ENCODE measurements at places on chromosomes 4 and X.

- DNase-seq = no peak
Measured at GRCh38 chr4:112175840-112176239, 30.6 kb downstream of the FAM241A start.

GRCh38 chrX:119605464-119606279 lies 552 bp downstream of the NKRF start:
- peak; percentile 69 for DNase-seq

- peak; percentile 27 for DNase-seq
Measured at GRCh38 chrX:25290132-25290531, 274.4 kb upstream of the ARX start.

DNA sequence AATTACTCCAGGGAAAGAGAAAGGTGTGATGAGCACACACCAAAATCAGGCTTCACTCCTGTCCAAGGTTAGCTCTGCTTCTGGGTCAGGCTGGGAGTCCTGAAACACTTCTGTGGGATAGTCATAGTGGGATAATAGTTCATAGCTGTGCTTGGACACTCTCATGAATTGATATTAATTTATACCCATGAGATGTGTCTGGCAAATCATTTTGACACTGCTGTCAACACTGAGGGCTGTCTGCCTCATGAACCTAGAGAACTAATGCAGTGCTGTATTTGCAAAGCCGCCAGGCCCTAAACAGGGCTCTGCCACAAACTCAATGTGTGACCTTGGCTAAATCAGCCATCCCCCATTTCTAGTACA lies 24.5 kb upstream of the PGRMC1 start:
- DNase-seq = no peak

DNA sequence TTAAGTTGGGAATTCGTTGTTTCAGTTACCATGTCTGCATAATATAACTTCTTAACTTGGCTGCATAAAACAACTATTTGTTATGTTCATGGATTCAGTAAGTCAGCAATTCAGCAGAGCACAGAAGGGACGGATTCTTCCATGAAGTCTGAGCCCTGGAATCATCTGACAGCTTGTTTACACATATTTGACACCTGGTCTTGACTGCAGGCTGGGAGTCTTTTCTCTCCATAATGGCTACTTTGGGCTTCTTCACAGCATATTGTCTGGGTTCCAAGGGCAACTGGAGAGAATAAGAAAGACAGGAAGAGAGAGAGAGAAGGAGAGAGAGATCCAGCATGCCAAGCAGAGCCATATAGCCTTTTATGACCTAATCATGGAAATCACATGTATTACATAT lies 23.1 kb downstream of the CENPC start:
- DNase-seq = no peak

GRCh38 chr4:59409647-59410046 lies 1790.5 kb upstream of the ADGRL3 start:
- no peak for DNase-seq

DNA sequence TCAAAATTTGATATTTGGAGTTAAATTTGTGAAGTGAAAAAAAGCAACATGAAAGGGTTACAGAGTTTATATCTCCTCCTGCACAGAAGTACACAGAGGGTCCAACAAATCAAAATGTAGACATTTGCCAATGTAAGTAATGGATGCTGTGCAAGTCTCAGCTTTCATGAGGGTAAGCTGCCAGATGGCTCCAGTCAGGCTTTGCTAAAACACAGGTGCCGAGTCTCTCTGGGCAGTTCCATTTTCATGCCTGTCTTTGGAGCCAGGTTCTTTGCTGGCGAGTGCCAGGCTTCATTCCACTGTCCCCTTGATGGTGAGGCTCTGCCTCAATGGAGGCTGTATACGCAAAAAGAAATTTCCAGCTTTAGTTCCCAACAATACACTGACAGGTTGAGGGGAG lies 27.9 kb downstream of the SLC4A4 start:
- DNase-seq = no peak
